ENCODE measurements at places on chromosomes 1 and 21.

- no peak for DNase-seq
Observed at GRCh38 chr21:42670058-42670880, 16.8 kb downstream of the PDE9A start.

GRCh38 chr1:241129207-241129960 lies 227.6 kb downstream of the RGS7 start:
- no peak for DNase-seq

DNA sequence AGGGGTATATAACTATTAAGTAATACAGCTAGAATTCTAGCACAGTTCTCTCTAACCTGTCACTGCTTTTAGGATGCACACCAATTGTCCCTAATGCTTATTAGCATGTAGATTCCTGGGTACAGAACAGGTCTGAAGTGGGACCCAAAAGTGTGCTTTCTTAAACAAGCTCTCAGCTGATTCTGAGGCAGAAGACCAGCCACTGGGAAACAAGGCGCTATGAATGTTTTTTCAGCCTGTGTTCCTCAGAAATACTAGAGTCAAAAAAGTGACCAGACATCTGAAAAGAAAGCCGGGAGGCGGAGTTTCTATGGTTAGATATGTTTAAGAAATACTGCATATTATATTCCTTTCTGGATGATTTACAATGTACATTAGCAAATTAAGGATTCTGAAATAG lies 1.8 kb downstream of the PEF1 start:
- DNase-seq: no peak

GRCh38 chr21:45880097-45881068 lies 101.2 kb upstream of the COL6A1 start:
- peak; percentile 89 for DNase-seq

DNA sequence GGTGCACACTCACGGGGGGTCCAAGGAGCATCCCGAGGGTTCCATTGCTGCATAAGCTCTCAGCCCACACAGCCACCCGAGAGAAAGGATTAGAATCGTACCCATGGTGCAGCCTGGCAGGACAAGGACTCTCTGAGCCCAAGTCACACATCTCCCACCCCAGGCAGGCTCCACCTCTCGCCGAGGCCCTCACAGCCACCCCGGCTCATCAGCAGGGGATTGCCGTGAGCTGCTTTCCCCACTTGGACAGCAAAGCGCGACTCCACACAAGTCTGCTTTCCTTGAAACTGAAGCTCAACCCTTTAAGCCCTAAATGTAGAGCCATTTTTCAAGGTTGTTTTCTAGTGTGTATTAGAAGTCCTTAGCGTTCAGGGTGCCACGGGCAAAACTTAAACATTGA lies 306.4 kb upstream of the VAMP3 start:
- DNase-seq: no peak

- DNase-seq: no peak
Observed at GRCh38 chr1:163201906-163202305, 810 bp downstream of the RGS5 start.

DNA sequence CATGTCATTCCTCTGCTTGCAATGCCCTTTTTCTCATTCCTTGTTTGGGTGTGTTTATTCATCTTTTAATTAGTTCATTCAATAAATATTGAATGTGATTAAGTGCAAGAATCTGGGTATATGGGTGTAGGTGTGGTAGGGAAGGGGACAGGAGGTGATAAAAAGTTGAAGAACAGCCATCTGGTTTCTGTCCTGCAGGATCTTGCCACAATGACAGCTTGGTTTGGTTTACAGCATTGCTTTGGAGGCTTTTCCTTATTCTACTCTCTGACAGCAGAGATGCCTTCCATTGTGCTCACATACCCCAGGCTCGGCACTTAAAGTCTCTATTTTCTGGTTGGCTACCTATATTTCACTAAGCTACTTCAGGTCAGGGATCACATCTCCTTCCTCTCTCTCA lies 3.0 kb upstream of the REG4 start:
- DNase-seq: no peak

GRCh38 chr1:113253187-113253586 lies 137.1 kb upstream of the MAGI3 start:
- no peak for DNase-seq

DNA sequence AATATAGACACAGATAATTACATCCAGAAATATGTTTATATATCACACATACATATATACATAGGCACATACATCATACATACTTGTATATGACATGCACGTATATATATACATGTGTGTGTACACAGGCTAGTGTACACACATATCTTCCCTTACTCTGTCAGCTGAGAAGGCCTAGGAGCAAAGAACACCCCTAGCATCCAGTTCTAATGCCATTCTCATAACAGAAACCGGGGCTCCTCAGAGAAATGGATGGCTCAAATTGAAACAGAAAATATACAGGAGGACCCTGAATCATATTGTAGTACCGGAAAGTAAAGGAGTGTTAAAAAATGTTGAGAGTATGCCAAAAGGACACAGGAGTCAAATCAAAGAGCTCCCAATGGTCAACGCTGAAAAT lies 19.7 kb upstream of the HYI start:
- no peak for DNase-seq

DNA sequence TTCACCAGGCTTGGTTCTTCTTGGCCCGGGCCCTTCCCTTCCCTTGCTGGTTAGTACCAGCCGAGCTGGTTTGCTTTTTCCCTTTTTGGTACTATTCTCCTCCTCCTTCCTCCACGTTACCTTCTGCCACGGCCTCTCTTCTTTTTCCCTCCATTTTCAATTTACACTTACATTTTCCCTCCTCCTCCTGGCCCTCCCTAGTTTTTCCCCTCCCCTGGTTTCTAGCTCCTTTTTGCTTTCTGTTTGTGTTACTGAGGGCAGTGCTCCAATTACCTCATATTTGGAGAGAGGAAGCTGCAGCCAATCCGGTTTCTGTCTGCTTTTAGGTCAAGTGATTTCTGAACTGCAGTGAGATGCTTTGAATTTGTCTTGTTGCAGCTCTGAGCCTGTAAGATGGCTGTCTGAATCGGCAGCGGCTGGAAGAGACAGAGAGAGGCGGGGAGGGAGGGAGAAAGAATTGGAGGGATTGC lies 63.7 kb downstream of the MACF1 start:
- no peak for DNase-seq

- no peak for DNase-seq
Observed at GRCh38 chr1:18091660-18092446, 15.7 kb upstream of the IGSF21 start.

GRCh38 chr1:118918230-118918939 lies 69.8 kb downstream of the TBX15 start:
- no peak for DNase-seq

GRCh38 chr1:10529091-10529490 lies 54.3 kb downstream of the PEX14 start:
- DNase-seq: no peak

GRCh38 chr1:30264672-30265025 lies 458.7 kb downstream of the MATN1 start:
- no peak for DNase-seq

GRCh38 chr1:94698356-94698755 lies 121.8 kb upstream of the SLC44A3 start:
- DNase-seq: no peak

GRCh38 chr1:9233241-9233941 lies 1.2 kb upstream of the H6PD start:
- no peak for DNase-seq

Measured in SK-MEL-5 (cell line).